ENCODE measurements at places on chromosomes 5 and 9. TPM values are rescaled to one million over a fixed set of nuclear protein-coding genes. Genes with fewer than 3 reads are reported as not detected.

DNA sequence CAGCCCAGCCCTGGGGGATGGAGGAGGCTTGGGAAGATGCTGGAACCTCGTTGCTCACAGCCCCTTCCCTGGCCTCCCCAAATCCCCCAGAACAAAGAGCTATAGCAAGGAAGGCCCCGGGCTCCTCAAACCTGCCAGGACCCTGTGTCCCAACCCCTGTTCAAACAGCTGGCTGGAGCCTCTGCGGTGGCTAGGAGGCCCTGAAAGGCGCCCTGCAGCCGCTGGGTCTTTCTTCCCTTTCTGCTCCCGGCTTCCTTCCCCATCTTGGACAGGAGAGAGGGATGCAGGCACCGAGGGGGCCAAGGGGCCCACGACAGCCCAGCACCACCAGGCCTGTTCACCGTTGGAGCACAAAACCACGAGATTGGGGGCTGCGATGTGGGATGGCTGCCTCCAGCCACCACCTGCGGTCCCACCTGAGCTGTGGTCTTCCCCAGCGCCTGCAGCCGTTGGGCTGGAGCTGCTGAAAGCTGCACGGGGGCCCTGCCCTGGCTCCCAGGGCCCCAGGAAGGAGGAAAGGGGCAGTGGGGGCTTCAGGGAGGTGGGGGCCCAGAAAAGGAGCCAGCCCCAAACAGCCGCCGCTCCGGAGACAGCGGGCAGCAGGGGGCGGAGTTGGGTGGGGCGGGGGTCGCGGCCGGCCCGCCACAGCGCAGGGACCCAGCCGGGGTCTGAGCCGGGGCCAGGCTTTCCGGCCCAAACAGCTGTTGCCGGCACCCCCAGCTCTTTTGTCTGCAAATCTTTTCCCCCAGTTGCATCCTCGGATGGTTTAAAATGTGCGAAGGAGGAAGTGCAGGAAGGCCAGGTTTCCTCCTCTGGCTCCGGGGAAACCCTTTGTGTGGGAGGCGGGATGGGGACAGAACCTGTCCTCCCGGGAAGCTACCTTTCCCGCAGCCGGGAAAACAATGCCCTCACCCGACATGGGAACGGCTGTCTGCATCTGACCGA, 16.1 kb downstream of the NOTCH1 start:
- H3K27me3 ChIP-seq: no peaks in the 10 kb centered on the region
- peaks cover 36% of the 10 kb centered on the region for H3K4me1 ChIP-seq
- H3K27ac ChIP-seq: no peak overlapping the region
- DNase-seq: no peak
- no peak overlapping the region for H3K4me3 ChIP-seq
- no peaks in the 10 kb centered on the region for H3K36me3 ChIP-seq

DNA sequence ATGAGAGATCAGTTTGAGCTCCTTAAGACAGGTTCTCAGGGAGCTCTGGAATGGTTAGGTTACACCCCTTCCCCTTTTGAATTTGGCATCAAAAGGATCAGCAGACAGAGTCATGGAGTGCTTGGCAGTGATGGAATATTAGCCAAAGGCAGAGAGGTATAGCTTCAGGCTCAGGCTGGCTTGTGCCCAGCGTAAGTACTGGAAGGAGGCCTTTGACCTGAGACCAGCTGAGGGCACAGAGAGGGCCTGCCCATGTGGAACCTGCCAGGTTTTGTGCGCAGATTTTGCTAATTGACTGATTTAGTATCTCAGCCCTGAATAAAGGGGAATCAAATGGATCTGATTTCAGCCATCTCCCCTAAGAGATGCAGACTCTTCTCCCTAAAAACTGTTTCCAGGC, 81.5 kb downstream of the RGS3 start:
- H3K27ac ChIP-seq: no peak overlapping the region
- no peak for DNase-seq
- no peaks in the 10 kb centered on the region for H3K27me3 ChIP-seq
- H3K4me3 ChIP-seq: no peak overlapping the region
- no peaks in the 10 kb centered on the region for H3K36me3 ChIP-seq

GRCh38 chr9:27653246-27653645, 80.0 kb upstream of the C9orf72 start:
- no peak overlapping the region for H3K27ac ChIP-seq
- H3K4me3 ChIP-seq: no peak overlapping the region
- no peaks in the 10 kb centered on the region for H3K36me3 ChIP-seq
- no peaks in the 10 kb centered on the region for H3K27me3 ChIP-seq
- H3K4me1 ChIP-seq: no peaks in the 10 kb centered on the region
- no peak for DNase-seq

- no peaks in the 10 kb centered on the region for H3K36me3 ChIP-seq
- H3K4me3 ChIP-seq: no peak overlapping the region
- H3K27ac ChIP-seq: no peak overlapping the region
- no peak for DNase-seq
Observed at GRCh38 chr9:122846371-122846940, 18.1 kb upstream of the PDCL start.

DNA sequence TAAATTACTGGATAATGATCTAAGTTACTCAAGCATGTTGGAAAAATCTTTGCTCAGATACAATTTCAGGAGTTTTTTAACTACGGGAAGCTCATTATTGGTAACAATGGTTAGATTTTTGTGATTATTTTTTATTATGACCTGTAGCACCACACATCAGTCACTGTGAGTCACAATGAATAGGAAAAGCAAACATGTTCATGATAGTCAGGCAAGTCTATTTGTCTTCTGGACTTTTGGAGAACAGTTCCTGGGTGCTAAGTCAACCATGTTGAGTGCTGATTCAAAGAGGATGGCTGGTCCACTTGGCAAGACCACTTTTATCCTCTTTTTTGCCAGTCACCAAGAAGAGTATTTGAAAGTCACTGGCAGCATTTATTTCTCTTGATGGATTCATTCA, 403.2 kb downstream of the KIF4B start:
- H3K36me3 ChIP-seq: no peaks in the 10 kb centered on the region
- H3K27me3 ChIP-seq: no peaks in the 10 kb centered on the region
- H3K27ac ChIP-seq: no peak overlapping the region
- no peak for DNase-seq

GRCh38 chr9:92711146-92711545, 41.2 kb upstream of the IPPK start:
- no peak overlapping the region for H3K27ac ChIP-seq
- no peak overlapping the region for H3K4me3 ChIP-seq
- H3K27me3 ChIP-seq: no peaks in the 10 kb centered on the region
- H3K4me1 ChIP-seq: no peaks in the 10 kb centered on the region

GRCh38 chr9:109336409-109336808, 15.6 kb upstream of the EPB41L4B start:
- no peak overlapping the region for H3K27ac ChIP-seq
- no peak for DNase-seq
- H3K36me3 ChIP-seq: no peaks in the 10 kb centered on the region
- peaks cover 4% of the 10 kb centered on the region for H3K4me1 ChIP-seq
- H3K4me3 ChIP-seq: no peak overlapping the region

DNA sequence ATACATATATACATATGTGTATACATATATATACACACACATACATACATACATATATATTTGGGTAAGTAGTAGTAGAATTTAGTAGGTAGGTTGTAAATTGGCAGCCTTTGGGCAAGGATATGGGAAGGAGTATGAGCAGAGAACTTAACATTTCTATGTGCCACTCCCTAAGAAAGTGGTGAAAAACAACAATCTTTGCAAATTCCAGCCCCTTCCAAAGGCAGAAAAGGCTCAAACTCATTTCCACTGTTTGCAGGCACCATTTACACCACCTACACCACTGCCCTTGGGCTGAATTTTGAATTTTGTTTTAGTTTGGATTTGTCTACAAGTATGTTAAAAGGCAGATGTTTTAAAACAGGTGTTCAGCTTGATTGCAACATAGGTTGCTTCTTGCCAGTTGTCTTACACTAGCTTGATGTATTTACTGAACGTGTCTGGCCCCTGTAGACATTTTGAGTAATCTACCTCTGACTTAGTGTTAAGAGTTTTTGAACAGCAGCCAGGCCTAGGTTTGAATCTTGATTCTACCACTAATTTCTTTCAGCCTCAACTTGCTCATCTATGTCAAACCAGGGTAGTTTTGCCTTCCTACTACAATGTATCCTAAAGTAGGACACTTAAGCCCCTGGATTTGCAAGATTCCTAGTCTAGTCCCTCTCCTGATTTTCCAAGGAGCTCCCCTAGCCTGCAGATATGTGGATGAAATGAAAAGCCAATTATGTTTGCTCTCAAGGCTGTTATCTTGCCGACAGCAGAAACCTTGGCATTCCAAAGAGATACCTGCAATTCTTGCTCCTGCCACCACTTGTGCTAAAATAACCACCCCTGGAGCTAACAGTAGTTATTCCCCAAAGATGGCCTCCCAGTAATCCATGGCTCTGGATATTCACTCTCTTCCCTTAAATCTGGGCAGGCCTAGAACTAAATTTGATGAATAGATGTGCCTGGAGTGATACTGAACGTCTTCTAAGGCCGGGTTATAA, 156.2 kb upstream of the SLC44A1 start:
- H3K27ac ChIP-seq: no peak overlapping the region
- no peak for DNase-seq
- no peak overlapping the region for H3K4me3 ChIP-seq
- H3K4me1 ChIP-seq: no peaks in the 10 kb centered on the region
- H3K36me3 ChIP-seq: no peaks in the 10 kb centered on the region
- no peaks in the 10 kb centered on the region for H3K27me3 ChIP-seq

GRCh38 chr9:119727988-119728387, 358.8 kb upstream of the BRINP1 start:
- H3K4me1 ChIP-seq: no peaks in the 10 kb centered on the region
- DNase-seq: no peak
- no peak overlapping the region for H3K4me3 ChIP-seq
- no peak overlapping the region for H3K27ac ChIP-seq

DNA sequence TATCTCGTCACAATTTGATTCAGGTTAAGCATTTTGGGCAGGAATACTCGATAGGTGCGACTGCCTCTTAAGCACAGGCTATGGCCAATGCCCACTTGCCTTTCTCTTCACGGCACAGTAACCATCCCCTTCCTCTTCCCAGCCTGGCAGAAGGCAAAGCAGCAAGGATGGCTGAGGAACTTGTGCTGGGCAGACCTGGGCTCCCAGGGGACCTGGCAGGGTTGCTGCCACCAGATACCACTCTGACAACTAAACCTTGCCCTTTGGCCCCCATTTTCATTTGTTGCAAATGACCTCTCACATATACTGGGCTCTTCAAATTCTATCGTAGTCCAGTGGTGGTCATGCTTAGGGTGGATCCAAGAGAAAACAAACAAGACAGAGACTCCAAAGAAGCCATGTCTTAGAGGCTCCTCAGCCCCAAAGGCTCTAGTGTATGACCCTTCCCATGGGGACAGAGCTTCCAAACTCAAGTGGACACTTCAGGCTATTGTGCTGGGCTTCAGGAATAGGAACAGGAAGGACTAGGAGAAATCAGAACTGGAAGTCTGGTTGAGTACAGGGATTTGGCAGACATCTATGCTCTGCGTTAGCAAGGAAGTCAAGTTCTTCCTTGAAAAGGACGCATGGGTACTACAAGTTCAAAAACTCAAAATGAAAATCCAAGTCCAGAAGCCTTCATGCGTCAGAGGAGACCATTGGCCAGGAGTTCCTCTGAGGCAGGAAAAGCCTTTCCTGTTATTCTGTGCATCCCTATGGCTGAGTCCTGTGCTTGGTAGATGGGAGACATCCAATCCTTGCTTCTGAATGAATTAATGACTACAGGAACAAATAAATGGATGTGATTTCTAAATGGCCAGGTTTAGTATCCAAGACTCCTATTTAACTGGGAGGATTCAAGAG, 64.6 kb upstream of the PLPP1 start:
- H3K27ac ChIP-seq: peak overlapping the region; percentile 37
- no peaks in the 10 kb centered on the region for H3K27me3 ChIP-seq
- no peaks in the 10 kb centered on the region for H3K36me3 ChIP-seq
- no peak for DNase-seq
- no peak overlapping the region for H3K4me3 ChIP-seq
- peaks cover 74% of the 10 kb centered on the region for H3K4me1 ChIP-seq

Gene PKD2L2
- polyA plus RNA-seq: 0.66 TPM
